ENCODE measurements at places on chromosomes 3 and 15. TPM values are rescaled to one million over a fixed set of nuclear protein-coding genes. Genes with fewer than 3 reads are reported as not detected.

DPPA2 gene
- total RNA-seq: not detected

GRCh38 chr3:138114988-138115971 is at the start of gene DZIP1L:
TSS of gene DZIP1L (minus strand) at chr3:138115608. CDS start at chr3:138103971, 11,637 bp downstream.
- no peaks in the 10 kb centered on the region for H3K36me3 ChIP-seq
- DNase-seq: no peak
- H3K4me3 ChIP-seq: no peak within 1 kb of the TSS
- no peaks in the 10 kb centered on the region for H3K4me1 ChIP-seq
- no peaks in the 10 kb centered on the region for H3K27me3 ChIP-seq
- no peak within 1 kb of the TSS for H3K27ac ChIP-seq

PPIP5K1 gene
- 31.5 TPM for total RNA-seq

DNA sequence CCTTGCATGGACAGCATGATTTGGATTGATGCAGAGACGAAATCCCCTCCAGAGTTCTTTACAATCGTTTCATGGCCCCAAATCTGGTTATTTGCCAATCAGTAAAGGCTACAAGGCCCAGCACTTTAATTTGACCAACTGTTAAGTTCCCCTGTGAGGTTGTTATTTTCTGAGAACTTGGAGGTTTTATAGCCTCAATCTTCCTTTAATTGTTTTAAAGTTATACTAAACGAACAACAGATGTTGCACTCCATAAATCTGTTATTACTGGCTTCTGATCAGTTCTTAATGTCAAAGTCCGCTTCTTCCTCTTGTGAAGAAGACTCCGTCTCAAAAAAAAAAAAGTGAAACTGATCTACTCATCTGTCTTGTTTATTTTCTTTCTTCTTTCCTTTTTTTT is 30.8 kb downstream of the LARP6 start:
- H3K4me1 ChIP-seq: no peaks in the 10 kb centered on the region
- no peaks in the 10 kb centered on the region for H3K36me3 ChIP-seq
- no peak overlapping the region for H3K4me3 ChIP-seq
- H3K27me3 ChIP-seq: no peaks in the 10 kb centered on the region
- H3K27ac ChIP-seq: no peak overlapping the region
- DNase-seq: no peak

DNA sequence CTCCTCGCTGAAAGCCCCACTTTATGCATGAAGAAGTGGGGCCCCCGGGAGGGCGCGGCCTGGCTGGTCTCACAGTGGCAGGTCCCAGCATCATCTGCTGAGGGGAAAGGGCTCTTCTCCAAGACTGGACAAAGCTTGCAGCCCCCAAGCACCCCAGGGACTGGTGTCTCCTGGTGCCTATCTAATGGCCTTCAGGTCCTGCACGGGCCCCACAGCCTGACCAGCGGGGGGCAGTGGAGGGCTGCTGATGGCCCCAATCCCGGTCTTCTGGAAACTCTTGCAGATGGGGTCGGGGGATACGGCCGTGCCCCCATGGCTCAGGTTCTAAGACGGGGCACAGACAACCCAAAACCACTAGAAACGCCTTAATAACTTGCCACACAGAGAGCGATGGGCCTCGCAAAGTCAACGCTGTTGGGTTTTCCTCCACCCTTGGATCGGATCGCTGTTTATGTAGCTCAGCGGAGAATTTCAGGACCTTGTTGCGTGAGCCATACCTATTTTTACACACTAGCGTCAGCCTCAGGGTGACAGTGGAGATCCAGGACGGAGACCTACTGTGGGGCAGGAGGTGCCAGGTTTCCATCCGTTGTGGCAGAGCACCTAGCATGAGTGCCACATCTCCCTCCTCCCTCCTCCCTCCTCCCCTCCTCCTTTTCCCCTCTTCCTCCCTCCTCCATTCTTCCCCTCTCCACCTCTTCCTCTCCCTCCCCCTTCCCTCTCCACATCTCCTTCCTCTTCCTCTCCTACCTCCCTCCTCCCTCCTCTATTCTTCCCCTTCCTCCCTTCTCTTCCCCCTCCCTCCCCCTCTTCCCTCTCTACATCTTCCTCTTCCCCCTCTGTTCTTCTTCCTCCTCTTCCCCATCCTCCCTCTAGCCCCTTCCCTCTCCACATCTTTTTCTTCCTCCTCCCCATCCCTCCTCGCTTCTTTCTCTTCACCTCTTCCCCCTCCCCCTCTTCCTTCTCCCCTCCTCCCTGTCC is 79.3 kb upstream of the ALDH1L1 start:
- DNase-seq: peak; percentile 56
- H3K4me3 ChIP-seq: no peak overlapping the region
- H3K4me1 ChIP-seq: peaks cover 10% of the 10 kb centered on the region
- no peak overlapping the region for H3K27ac ChIP-seq
- H3K27me3 ChIP-seq: no peaks in the 10 kb centered on the region
- no peaks in the 10 kb centered on the region for H3K36me3 ChIP-seq

GRCh38 chr3:181886676-181887075 is 175.0 kb downstream of the SOX2 start:
- H3K27me3 ChIP-seq: no peaks in the 10 kb centered on the region
- no peaks in the 10 kb centered on the region for H3K4me1 ChIP-seq
- H3K27ac ChIP-seq: no peak overlapping the region
- no peak for DNase-seq
- no peaks in the 10 kb centered on the region for H3K36me3 ChIP-seq
- no peak overlapping the region for H3K4me3 ChIP-seq

POTEB3 gene
- total RNA-seq: not detected

- no peak overlapping the region for H3K4me3 ChIP-seq
- H3K4me1 ChIP-seq: peaks cover 4% of the 10 kb centered on the region
- H3K27me3 ChIP-seq: no peaks in the 10 kb centered on the region
- H3K27ac ChIP-seq: no peak overlapping the region
- no peaks in the 10 kb centered on the region for H3K36me3 ChIP-seq
These were observed 235.7 kb downstream of the SATB1 start for GRCh38 chr3:18189282-18190050.

- H3K27ac ChIP-seq: no peak overlapping the region
- H3K27me3 ChIP-seq: no peaks in the 10 kb centered on the region
- peaks cover 16% of the 10 kb centered on the region for H3K4me1 ChIP-seq
- no peaks in the 10 kb centered on the region for H3K36me3 ChIP-seq
- no peak overlapping the region for H3K4me3 ChIP-seq
These were observed 153.3 kb downstream of the USP13 start for GRCh38 chr3:179806177-179806576.

GPR160 gene
- total RNA-seq: 67.6 TPM

GRCh38 chr3:189727898-189728297 is 96.7 kb downstream of the TP63 start:
- no peak overlapping the region for H3K4me3 ChIP-seq
- H3K36me3 ChIP-seq: no peaks in the 10 kb centered on the region
- 0 out of 2 replicates have a peak, but pooled peaks cover 4% of the 10 kb centered on the region for H3K27me3 ChIP-seq
- no peaks in the 10 kb centered on the region for H3K4me1 ChIP-seq

Measured in Karpas-422 (cell line).